ENCODE measurements at places on chromosomes 2 and 18. TPM values are rescaled to one million over a fixed set of nuclear protein-coding genes. Genes with fewer than 3 reads are reported as not detected.

The ITGB6 gene
- 0.66 TPM for total RNA-seq

The UGT1A4 gene
- total RNA-seq, result 0.07 TPM

The RPRM gene
- total RNA-seq, result not detected

The CAPN13 gene
- total RNA-seq, result not detected

The BOLL gene
- not detected for total RNA-seq

The GPR155 gene
- 0.44 TPM for total RNA-seq

The TMEM37 gene
- total RNA-seq, result 1.5 TPM

The FRZB gene
- total RNA-seq, result 0.08 TPM

The MDH1B gene
- 1.6 TPM for total RNA-seq

The XDH gene
- total RNA-seq, result 1.4 TPM
